CD4-positive, alpha-beta T cell (primary cell): ENCODE measurements at places on chromosomes 5 and 9. TPM values are rescaled to one million over a fixed set of nuclear protein-coding genes. Genes with fewer than 3 reads are reported as not detected.

GRCh38 chr5:113612060-113612496 lies 98.6 kb downstream of the YTHDC2 start:
- no peak overlapping the region for H3K27ac ChIP-seq
- peaks cover 3% of the 10 kb centered on the region for H3K4me1 ChIP-seq
- peaks cover 3% of the 10 kb centered on the region for H3K27me3 ChIP-seq
- DNase-seq: no peak

GRCh38 chr5:2133936-2134335 lies 251.2 kb upstream of the IRX4 start:
- H3K4me3 ChIP-seq: no peak overlapping the region
- no peaks in the 10 kb centered on the region for H3K4me1 ChIP-seq
- no peak overlapping the region for H3K27ac ChIP-seq

GRCh38 chr9:82140471-82140870 lies 151.9 kb downstream of the SPATA31D1 start:
- H3K27me3 ChIP-seq: no peaks in the 10 kb centered on the region
- H3K4me3 ChIP-seq: no peak overlapping the region
- H3K4me1 ChIP-seq: no peaks in the 10 kb centered on the region
- H3K27ac ChIP-seq: no peak overlapping the region
- DNase-seq: no peak
- H3K36me3 ChIP-seq: no peaks in the 10 kb centered on the region

DNA sequence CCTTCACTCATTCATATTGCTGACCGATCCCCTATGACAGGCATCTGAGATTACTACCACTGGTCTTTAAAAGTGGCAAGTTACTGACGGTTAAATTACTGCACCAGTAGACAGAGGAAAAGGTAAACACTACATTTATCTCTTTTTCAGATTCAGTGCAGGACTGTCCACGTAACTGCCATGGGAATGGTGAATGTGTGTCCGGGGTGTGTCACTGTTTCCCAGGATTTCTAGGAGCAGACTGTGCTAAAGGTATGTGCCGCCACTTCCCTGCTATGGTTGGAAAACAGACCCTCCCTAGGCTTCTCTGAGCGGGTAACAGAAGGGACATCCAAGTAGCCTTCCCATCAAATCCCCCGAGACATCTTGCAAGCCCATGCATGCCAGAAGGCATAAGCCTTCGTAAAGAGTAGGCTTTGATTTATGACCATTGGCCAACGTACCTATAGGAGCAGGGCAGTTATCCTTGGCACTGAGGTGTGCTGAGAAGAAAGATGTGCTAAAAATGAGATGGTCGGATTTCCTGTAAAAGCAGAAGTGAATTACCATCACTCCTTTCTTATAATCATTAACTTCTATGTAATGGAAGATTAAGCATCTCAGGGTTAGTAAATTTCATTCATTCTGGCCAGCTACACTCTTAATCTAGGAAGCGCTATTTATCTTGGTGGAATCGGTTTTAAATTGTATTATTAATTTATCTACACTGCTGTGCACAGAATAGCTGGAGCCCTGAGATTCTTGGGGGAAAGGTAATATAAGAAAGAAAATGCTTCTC lies 193.4 kb upstream of the WWC1 start:
- no peaks in the 10 kb centered on the region for H3K27me3 ChIP-seq
- DNase-seq: no peak
- H3K27ac ChIP-seq: no peak overlapping the region

GRCh38 chr9:121169094-121169601 lies 32.5 kb downstream of the RAB14 start:
- no peak overlapping the region for H3K4me3 ChIP-seq
- H3K4me1 ChIP-seq: peaks cover 11% of the 10 kb centered on the region
- DNase-seq: peak; percentile 1
- H3K27me3 ChIP-seq: no peaks in the 10 kb centered on the region

INSL6 gene
- not detected for total RNA-seq

- H3K4me1 ChIP-seq: no peaks in the 10 kb centered on the region
- no peaks in the 10 kb centered on the region for H3K27me3 ChIP-seq
- H3K36me3 ChIP-seq: no peaks in the 10 kb centered on the region
- no peak overlapping the region for H3K27ac ChIP-seq
- H3K4me3 ChIP-seq: no peak overlapping the region
These were observed 114.6 kb downstream of the FAM170A start for GRCh38 chr5:119743927-119744326.

DNA sequence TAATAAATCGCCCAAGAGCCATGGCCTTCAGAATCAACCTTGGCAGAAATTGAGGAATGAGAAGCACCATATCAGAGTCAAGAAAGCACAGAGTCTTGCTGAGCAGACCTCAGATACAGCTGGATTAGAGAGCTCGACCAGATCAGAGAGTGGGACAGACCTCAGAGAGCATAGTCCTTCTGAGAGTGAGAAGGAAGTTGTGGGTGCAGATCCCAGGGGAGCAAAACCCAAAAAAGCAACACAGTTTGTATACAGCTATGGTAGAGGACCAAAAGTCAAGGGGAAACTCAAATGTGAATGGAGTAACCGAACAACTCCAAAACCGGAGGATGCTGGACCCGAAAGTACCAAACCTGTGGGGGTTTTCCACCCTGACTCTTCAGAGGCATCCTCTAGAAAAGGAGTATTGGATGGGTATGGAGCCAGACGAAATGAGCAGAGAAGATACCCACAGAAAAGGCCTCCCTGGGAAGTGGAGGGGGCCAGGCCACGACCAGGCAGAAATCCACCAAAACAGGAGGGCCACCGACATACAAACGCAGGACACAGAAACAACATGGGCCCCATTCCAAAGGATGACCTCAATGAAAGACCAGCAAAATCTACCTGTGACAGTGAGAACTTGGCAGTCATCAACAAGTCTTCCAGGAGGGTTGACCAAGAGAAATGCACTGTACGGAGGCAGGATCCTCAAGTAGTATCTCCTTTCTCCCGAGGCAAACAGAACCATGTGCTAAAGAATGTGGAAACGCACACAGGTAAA lies 4.5 kb downstream of the NFX1 start:
- H3K27me3 ChIP-seq: no peaks in the 10 kb centered on the region
- H3K4me1 ChIP-seq: peaks cover 65% of the 10 kb centered on the region
- no peak overlapping the region for H3K4me3 ChIP-seq
- DNase-seq: no peak

- H3K4me3 ChIP-seq: no peak overlapping the region
- H3K27me3 ChIP-seq: no peaks in the 10 kb centered on the region
- H3K4me1 ChIP-seq: no peaks in the 10 kb centered on the region
- H3K27ac ChIP-seq: no peak overlapping the region
- DNase-seq: no peak
These were observed 21.7 kb downstream of the FAT2 start for GRCh38 chr5:151569132-151570046.

ZNF300 gene
- total RNA-seq: 3.7 TPM

DNA sequence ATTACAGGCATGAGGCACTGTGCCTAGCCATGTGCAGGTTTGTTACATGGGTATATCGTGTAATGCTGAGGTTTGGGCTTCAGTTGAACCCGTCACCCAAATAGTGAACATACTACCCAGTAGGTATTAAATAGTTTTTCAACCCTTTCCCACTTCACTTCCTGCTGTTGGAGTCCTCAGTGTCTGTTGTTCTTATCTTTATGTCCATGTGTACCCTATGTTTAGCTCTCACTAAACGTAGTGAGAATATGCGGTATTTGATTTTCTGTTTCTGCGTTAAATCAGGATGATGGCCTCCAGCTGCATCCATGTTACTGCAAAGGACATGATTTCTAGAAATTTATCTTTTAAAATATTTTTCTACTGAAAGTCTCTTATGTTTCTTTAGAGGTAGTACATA lies 17.8 kb downstream of the MTREX start:
- H3K36me3 ChIP-seq: peaks cover 55% of the 10 kb centered on the region
- no peak overlapping the region for H3K27ac ChIP-seq
- peaks cover 4% of the 10 kb centered on the region for H3K4me1 ChIP-seq
- H3K4me3 ChIP-seq: no peak overlapping the region
- DNase-seq: no peak
- no peaks in the 10 kb centered on the region for H3K27me3 ChIP-seq

DNA sequence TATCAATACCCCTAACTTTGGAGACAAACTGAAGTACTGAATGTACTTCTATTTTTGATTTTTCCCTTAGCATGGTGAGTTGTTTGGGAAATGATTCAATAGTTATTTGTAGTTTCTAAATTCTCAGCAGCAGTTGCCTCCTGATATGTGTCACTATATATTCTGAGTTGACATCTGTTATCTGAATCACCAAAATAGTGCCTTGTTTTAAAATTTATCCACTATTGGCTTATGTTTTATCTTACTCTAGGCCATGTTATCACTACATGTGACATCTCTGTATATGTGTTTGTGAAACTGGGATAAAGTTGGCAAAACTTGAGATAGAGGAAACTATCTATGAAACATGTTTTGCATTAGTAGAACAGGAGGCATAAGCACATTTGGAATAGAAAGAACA lies 317.6 kb downstream of the TLE4 start:
- H3K4me1 ChIP-seq: peaks cover 10% of the 10 kb centered on the region
- H3K27ac ChIP-seq: no peak overlapping the region
- no peaks in the 10 kb centered on the region for H3K36me3 ChIP-seq
- H3K27me3 ChIP-seq: no peaks in the 10 kb centered on the region
- H3K4me3 ChIP-seq: no peak overlapping the region

SNCAIP gene
- total RNA-seq: not detected

GRCh38 chr5:119402081-119402480 lies 46.3 kb downstream of the TNFAIP8 start:
- H3K4me1 ChIP-seq: no peaks in the 10 kb centered on the region
- DNase-seq: no peak
- H3K4me3 ChIP-seq: no peak overlapping the region

ANKRD18A gene
- total RNA-seq: 7.2 TPM

GRCh38 chr9:137433349-137433915 lies 7.7 kb downstream of the ENTPD8 start:
- H3K4me1 ChIP-seq: no peaks in the 10 kb centered on the region
- no peak overlapping the region for H3K4me3 ChIP-seq
- no peaks in the 10 kb centered on the region for H3K36me3 ChIP-seq
- no peak for DNase-seq

DNA sequence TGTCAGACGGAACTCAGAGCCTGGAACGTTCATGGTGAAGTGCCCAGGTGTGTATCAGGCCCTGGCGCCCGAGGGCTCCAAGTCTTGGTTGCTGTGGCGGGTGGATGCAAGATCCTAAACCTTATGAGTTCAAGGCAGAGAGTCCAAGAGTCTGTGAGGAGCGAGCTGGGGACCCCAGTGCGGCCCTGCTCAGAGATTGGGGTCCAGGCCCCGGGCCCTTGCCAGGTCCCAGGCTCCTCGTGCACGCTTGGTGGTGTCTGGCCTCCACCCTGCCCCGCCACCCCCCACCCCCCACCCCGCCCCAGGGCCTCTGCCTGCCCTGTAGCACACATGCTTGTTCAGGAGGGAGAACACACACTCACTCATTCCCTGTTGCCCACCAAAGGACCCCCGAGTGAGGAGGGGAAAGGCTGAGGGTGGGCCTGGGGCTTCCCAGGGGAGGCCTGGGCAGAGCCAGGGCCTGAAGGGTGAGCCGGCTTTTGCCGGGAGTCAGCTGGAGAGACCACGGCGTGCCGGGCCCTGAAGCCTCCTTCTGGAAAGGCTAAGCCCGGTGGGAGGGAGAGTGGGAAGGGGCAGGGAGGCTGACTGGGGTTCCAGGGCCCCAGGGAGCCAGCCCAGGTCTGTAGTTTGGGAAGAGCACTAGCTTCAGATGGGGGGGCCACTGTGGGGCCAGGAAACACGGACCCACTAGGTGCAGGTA lies 37.1 kb downstream of the FAM163B start:
- H3K27ac ChIP-seq: no peak overlapping the region
- no peaks in the 10 kb centered on the region for H3K4me1 ChIP-seq
- H3K27me3 ChIP-seq: peaks cover 7% of the 10 kb centered on the region
- no peak overlapping the region for H3K4me3 ChIP-seq
- H3K36me3 ChIP-seq: no peaks in the 10 kb centered on the region
- DNase-seq: no peak

- H3K4me1 ChIP-seq: no peaks in the 10 kb centered on the region
- H3K27me3 ChIP-seq: peaks cover 16% of the 10 kb centered on the region
- no peak overlapping the region for H3K27ac ChIP-seq
- H3K36me3 ChIP-seq: no peaks in the 10 kb centered on the region
- H3K4me3 ChIP-seq: no peak overlapping the region
- DNase-seq: no peak
These were observed 91.8 kb upstream of the TNC start for GRCh38 chr9:115209601-115210306.
